ENCODE measurements at places on chromosomes 2 and 18.

- DNase-seq = no peak
Measured at GRCh38 chr2:42878581-42878980, 86.2 kb upstream of the HAAO start.

- no peak for DNase-seq
Measured at GRCh38 chr2:54601339-54601738, 122.1 kb upstream of the EML6 start.

DNA sequence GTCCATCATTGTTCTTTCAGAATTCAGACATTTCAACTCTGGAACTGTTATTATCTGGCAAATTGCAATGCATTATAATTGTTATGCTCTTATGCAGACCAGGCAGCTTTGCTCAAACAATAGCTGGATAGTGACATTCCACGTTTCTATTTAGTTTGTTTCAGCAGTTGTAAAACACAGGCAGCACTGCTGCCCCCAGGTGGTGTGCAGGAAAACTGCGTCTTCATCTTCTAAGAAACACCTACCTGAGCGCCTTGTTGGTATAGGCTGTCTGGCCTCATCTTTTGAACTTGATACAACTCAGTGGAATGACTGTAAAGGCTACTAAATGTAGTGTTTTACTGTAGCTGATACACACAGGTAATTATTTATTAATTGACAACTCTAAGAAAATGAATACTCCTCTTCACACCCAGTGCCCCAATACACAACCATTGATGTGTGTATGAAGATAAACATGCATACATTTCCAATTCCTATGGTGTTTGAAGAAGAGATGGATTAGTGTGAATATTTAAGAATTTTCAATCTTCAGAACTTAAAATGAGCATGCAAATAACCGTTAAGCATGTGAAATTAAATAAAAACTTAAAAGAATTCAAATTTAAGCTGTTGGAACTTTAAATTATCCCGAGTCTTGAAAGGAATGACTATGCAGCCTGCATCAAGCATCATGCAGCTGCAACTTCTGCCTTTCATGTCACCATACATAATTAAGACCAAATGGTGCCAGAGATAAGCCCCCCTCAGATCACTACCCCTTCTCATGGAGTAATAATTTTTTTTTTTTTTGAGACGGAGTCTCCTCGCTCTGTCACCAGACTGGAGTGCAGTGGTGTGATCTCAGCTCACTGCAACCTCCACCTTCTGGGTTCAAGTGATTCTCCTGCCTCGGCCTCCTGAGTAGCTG, 85.6 kb downstream of the CD8B2 start:
- no peak for DNase-seq

DNA sequence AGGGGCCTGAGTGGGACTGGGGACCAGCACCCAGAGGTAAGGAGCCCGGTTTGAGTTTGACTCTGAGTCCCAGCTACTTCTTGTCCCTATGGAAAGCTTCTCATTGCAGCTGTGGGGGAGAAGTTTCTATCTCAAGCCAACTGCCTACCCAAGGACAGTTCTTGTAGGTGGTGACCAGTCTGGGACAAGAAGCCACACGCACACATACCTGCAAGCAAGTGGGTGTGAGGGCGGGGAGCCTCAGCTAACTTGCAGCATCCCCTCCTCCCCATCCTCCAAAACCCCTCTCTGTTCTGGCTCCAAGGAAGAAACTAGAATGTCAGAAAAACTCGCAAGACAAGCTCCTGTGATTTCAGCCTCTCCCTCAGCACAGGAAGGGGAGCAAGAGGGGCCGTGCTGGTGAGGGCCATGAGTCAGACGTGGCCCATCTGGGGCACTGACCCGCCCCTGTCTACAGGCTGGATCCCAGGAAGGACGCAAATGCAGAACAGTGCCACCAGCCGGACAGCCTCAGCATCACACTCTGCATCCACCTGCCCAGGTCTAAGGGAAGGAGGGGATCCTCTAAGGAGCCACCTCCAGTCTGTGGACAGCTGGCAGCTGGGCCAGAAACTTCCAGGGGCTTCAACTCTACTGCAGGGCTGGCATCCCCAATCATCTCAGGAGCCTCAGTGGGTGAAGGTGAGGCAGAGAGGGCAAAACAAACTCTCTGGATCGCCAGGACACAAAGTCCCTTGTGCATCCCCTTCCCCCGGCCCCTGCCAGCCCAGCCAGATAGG, 103.4 kb downstream of the TNS1 start:
- DNase-seq = no peak

GRCh38 chr18:37787452-37787851, 221.9 kb upstream of the CELF4 start:
- no peak for DNase-seq

DNA sequence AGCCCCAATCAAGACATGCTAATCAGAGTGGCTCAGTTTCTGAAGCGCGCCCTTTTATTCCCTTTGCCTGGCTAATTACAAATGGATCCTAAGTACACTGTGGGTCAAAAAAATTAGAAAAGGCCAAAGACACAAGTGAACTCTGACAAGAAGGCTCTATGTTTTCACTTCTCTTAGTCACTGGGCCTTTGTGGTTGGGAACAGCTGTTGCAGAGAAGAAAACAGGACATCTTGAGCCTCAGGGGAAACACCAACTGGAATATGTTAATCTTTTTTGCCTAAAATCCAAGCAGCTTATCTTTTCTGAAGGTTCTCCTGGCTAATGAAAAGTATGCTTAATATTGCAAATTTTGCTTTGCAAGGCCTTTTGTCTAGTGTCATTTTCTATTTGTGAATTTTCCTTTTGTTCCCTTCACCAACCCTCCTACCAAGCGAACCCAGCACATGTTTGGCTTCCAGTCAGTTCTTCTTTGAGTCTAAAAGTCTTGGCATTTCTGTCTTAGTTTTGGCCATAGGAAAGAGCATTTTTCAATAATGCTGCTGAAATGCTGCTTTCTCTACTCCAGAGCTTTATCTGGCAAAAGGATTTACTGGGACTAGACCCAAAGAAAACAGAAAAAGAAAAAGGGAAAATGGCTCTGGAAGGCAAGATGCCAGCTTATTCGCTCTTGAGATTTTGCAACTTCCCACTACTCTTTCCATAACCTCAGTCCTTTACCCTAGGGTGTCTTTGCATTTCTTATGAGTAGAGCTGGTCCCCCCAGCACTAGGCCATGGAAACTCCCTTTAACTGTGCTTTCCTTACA, 440.2 kb upstream of the ST6GAL2 start:
- DNase-seq = no peak

DNA sequence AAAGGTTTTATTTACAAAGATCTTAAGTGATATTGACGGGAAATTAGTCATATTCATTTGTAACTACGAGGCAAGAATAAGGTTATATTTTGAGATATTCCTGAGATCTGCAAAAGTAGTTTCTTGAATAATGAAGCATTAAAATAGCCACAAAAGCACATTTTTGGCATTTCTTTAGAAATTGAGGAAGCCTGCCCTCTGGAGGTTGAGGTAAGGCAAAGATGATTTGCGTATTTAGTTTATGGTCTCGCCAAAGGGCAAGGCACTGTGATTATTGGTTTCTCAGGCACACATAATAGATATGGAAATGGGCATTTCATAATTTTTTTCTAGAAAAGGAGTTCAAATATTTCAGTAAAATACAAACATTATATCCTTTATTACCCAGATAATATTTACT, 143.7 kb upstream of the RPRM start:
- no peak for DNase-seq

- DNase-seq = no peak
Measured at GRCh38 chr2:150872756-150873395, 385.4 kb upstream of the RND3 start.

- no peak for DNase-seq
Measured at GRCh38 chr2:136242687-136243277, 124.8 kb upstream of the CXCR4 start.

GRCh38 chr18:10242936-10243680, 211.3 kb upstream of the APCDD1 start:
- no peak for DNase-seq

GRCh38 chr2:46862514-46862913, 53.1 kb downstream of the MCFD2 start:
- no peak for DNase-seq

DNA sequence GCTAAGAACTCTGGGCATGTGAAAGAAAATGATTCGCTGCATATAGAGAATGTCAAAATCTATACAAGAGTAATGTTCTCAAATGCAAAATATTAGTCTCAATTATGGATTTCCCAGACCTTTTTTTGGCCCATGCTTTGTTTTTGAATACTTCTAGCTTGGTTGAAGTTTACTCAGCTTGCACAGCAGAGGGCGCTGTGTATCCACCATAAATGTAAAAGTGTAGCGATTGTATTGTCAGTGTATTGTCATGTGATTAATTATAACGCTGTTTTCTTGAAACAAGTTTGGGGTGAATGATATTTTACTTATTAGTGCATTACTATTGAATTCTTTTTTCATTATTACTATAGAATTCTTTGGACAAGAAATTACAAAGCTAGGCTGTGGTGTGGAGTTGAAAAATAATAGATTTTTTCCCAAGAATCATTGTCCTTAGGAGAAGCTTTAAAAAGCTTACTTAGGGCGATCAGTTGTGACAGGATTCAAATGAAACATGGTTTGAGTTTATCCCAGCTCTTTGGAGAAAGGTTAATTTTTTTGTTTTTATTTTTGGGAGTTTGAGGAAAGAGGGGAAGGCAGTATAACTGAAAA, 98.3 kb downstream of the PIK3C3 start:
- no peak for DNase-seq

GRCh38 chr18:75264195-75264594, 53.6 kb downstream of the TSHZ1 start:
- no peak for DNase-seq

DNA sequence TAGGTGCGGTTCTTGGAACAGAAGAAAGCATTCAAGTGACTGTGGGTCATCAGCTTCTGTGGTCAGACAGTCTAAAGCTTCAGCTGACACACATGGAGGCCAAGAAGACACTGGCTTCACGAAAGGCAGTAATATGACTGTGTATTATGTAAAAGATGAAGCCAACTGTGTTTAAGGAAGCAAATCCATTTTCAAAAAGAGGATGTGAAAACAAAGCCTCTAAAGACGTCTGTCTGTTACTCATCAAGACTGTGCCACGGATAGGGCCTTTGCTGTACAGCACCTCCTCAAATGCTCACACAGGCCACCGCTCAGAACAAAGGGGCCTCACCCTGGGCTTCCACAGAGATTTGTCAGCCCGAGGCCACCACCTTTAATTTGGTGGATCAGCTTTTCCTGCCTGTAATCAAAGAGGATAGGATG, 21.1 kb upstream of the TMEM163 start:
- DNase-seq = no peak

- no peak for DNase-seq
Measured at GRCh38 chr2:59900728-59901452, 652.6 kb downstream of the BCL11A start.

- DNase-seq = no peak
Measured at GRCh38 chr18:63288311-63288710, 31.3 kb downstream of the BCL2 start.

DNA sequence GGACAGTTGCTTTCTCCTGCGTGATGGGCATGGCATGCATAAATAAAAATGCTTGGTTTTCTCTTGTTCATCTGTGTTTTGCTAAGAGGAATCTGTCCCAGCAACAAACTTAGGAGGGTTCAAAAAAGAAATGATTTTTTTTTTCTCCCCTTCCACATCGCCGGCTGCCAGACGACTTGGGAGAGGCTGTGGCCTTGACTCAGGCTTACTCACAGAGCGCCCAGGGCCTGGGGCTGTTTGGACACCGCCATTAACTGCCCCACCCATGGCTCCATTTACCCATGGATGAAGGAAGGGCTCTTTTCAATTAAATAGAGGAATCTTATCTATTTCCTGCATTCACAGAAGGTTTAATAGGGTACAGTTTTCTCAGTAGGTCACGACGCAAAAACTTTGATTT, 22.3 kb upstream of the SERPINB5 start:
- no peak for DNase-seq

- no peak for DNase-seq
Measured at GRCh38 chr18:76463358-76463757, 31.7 kb downstream of the ZNF516 start.

GRCh38 chr2:1282552-1282951, 130.7 kb upstream of the TPO start:
- DNase-seq = no peak

GRCh38 chr2:85148190-85148589, 15.0 kb downstream of the TCF7L1 start:
- no peak for DNase-seq

- no peak for DNase-seq
Measured at GRCh38 chr2:171348056-171348455, 85.7 kb downstream of the METTL8 start.

- DNase-seq = no peak
Measured at GRCh38 chr2:1721706-1722646, 22.3 kb downstream of the PXDN start.
